ENCODE measurements at places on chromosomes 7 and 10. TPM values are rescaled to one million over a fixed set of nuclear protein-coding genes. Genes with fewer than 3 reads are reported as not detected.

DNA sequence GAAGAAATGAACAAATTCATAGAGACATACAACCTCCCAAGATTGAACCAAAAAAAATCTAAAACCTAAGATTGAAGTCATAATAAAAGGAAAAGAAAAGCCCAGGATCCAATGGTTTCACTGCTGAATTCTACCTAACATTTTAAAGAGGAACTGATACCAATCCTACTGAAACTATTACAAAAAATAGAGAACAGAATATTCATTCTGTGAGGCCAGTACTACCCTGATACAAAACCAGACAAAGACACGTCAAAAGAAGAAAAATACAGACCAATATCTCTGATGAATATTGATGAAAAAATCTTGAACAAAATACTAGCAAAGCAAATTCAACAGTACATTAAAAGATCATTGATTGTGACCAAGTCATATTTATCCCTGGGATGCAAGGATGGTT, 128.5 kb upstream of the STEAP1 start:
- H3K27me3 ChIP-seq, result no peaks in the 10 kb centered on the region
- no peak overlapping the region for H3K27ac ChIP-seq
- no peak for DNase-seq
- no peak overlapping the region for H3K4me3 ChIP-seq
- H3K36me3 ChIP-seq, result no peaks in the 10 kb centered on the region

GRCh38 chr10:104231784-104232612, at the start of gene CFAP43:
Gene CFAP43 (minus strand): TSS chr10:104232364. CDS start chr10:104232246, 118 bp downstream.
- no peaks in the 10 kb centered on the region for H3K27me3 ChIP-seq
- H3K4me3 ChIP-seq, result peak within 1 kb of the TSS; percentile 87
- no peaks in the 10 kb centered on the region for H3K36me3 ChIP-seq
- peak; percentile 94 for DNase-seq

The CDNF gene
- 3.4 TPM for polyA plus RNA-seq

The HNRNPF gene
- 203 TPM for polyA plus RNA-seq

DNA sequence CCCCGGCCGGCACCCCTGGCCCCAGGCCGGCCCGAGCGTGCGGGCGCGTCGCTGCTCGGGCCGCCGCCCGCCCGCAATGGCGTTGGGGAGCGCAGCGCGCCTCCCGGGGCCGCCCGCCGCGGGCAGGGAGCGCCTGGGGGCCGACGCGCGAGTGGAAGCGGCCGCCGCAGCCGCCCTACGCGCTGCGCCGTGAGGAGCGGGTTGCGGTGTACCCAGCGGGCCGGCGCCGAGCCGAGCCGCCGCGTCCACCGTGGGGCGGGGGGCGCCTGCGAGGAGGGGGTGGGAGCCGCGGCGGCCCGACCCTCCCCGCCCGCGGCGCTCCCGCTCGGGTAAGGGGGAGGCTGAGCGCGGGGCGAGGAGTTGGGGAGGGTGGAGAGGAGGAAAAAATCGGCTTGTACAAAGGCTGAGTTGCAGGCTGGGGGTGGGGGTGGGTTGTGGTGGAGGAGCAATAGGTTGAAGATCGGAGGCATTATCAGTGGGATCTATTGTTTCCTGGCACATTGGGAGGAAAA, 473 bp downstream of the PPP1R9A start:
- H3K4me1 ChIP-seq, result no peaks in the 10 kb centered on the region
- no peaks in the 10 kb centered on the region for H3K36me3 ChIP-seq
- peaks cover 4% of the 10 kb centered on the region for H3K27me3 ChIP-seq
- H3K27ac ChIP-seq, result no peak overlapping the region

DNA sequence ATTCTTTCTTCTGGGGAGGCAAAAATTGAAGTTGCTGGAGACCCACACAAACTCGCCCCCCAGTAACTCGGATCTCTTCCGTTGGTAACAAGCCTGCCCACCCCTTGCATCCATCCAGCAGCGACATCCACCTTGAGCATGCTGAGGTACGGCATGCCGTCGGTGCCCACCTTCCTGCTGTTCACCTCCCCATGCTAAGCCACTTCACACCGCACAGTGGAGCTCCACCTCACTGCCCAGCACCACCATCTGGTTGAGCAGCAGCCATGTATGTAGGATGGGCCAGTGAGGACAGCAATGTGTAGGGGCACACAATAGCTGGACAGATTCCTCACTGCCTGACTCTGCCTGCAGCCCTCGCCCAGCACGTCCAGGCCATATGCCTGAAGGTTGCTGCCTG, 138.1 kb upstream of the ZNF92 start:
- H3K4me1 ChIP-seq, result no peaks in the 10 kb centered on the region
- no peaks in the 10 kb centered on the region for H3K36me3 ChIP-seq
- DNase-seq, result no peak
- no peaks in the 10 kb centered on the region for H3K27me3 ChIP-seq

DNA sequence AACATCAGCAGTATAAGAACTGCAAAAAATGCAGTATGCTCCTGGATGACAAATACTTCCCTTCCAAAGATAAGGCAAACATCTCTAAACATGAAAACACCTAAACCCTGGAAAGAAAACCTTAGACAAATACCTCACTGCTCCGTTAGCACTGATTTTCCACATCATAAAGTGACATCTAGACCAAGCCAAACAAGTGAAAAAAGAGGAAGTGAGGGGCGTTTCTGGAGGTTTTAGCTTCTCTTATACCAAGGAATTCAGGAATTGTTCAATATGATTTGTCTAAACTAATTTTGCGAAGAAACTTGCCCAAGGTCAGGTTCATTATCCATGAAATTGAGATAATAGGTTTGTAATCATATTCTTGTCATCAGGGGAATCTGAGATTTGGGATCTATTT, 279.7 kb downstream of the ADRA2A start:
- H3K27me3 ChIP-seq, result no peaks in the 10 kb centered on the region
- no peak overlapping the region for H3K4me3 ChIP-seq
- no peaks in the 10 kb centered on the region for H3K4me1 ChIP-seq
- no peak for DNase-seq
- no peak overlapping the region for H3K27ac ChIP-seq

- no peaks in the 10 kb centered on the region for H3K4me1 ChIP-seq
- no peaks in the 10 kb centered on the region for H3K36me3 ChIP-seq
- H3K27ac ChIP-seq, result no peak overlapping the region
- H3K27me3 ChIP-seq, result no peaks in the 10 kb centered on the region
- no peak overlapping the region for H3K4me3 ChIP-seq
These were observed 580.0 kb downstream of the XPNPEP1 start for GRCh38 chr10:109343293-109343692.

The SPDYE9 gene
- not detected for polyA plus RNA-seq

The AUTS2 gene
- polyA plus RNA-seq, result 2.2 TPM

DNA sequence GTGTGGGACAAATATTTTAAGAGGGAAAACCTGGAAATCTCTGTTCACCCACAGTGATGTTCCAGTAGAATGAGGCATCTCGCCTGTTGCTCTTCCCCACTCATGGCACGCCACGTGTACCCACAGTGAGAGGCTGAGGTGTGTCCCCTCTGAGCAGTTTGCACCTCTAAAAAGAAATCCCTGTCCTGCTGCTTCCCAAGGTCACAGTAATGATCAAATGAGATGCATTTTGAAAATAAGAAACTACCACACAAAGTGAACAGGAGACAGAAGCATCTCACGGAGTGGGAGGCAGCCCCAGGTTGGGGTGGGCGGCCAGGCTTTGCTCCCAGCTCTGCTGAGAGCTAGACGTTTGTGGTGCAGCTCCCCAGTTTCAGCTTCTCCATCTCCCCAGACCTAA, 12.4 kb upstream of the ZNF777 start:
- no peak overlapping the region for H3K4me3 ChIP-seq
- H3K27me3 ChIP-seq, result no peaks in the 10 kb centered on the region
- no peak overlapping the region for H3K27ac ChIP-seq
- DNase-seq, result no peak
- no peaks in the 10 kb centered on the region for H3K4me1 ChIP-seq

- no peak overlapping the region for H3K27ac ChIP-seq
- peaks cover 30% of the 10 kb centered on the region for H3K27me3 ChIP-seq
- no peaks in the 10 kb centered on the region for H3K36me3 ChIP-seq
- no peaks in the 10 kb centered on the region for H3K4me1 ChIP-seq
These were observed 72.0 kb downstream of the PAX2 start for GRCh38 chr10:100817268-100817839.

DNA sequence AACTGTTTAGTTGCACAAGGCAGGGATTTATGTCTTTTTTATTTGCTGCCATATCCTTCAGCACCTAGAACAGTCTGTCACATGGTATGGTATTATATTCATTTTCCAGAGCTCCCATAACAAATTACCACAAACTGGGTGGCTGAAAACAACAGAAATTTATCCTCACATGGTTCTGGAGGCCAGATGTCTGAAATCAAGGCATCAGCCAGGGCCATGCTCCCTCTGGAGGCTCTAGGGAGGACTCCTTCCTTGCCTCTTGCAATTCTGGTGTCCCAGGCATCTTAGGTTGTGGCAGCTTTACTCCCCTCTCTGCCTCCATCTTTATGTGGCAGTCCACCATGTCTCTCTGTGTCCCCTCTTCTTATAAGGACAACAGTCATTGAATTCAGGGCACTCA, 43.1 kb downstream of the MET start:
- peaks cover 11% of the 10 kb centered on the region for H3K4me1 ChIP-seq
- peak; percentile 25 for DNase-seq
- no peaks in the 10 kb centered on the region for H3K27me3 ChIP-seq

The YKT6 gene
- 99.0 TPM for polyA plus RNA-seq

DNA sequence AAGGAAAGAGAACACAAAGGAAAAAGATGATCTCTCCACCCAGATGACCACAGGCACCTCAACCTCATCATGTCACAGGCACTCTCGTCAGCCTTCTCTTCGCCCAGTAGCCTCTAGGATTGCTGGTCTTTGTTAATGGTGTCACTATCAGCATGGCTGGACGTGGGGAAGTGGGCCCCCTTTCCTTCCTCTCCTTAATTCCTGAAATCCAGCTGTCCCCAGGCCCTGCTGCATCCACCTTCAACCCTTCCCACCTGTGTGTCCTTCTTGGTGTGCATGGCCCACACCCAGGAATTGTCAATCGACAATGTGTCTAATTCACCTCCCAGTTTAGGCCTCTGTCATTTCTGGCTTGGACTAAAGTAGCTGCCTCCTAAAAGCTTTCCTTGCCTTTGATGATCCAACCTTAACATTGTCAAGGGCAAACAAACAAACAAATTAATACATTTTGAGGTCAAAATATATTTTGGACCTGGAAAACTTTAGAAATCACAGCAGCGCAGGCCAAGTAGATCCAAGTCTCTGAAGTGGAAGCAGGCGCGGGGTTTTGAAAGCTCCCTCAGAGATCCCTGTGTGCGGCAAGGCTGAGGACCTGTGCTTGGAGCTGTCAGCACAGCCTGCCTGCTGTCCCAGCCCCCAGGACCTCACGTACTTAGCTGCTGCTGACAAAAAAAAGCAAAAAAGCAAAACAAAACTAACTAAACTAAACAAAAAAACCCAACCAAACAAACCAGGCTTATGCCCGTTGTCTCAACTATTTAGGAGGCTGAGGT, 193.3 kb upstream of the LYZL2 start:
- DNase-seq, result no peak
- H3K4me3 ChIP-seq, result no peak overlapping the region
- H3K4me1 ChIP-seq, result peaks cover 25% of the 10 kb centered on the region
- no peaks in the 10 kb centered on the region for H3K36me3 ChIP-seq
- no peak overlapping the region for H3K27ac ChIP-seq
- H3K27me3 ChIP-seq, result no peaks in the 10 kb centered on the region

The TMEM184A gene
- 0.05 TPM for polyA plus RNA-seq

DNA sequence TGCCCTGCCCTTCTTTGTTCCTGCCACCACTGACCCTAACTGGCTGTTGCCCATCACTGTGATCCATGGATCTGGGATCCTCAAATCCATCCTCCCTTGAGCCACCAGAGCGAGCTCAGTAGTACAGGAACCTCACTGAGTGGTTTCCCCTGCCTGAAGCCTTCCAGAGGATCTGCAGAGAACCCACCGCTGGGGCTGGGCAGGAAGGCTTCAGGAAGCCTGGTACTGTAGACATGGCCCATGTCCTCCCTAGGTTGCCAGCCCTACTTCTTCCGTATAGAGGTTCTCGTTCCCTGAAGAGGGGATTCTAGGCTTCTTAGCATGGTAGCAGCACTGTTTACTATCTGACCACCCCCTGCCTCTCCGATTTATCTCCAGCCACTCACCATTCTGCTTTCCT, 687.3 kb upstream of the FOXK1 start:
- no peaks in the 10 kb centered on the region for H3K4me1 ChIP-seq
- H3K27me3 ChIP-seq, result no peaks in the 10 kb centered on the region
- no peaks in the 10 kb centered on the region for H3K36me3 ChIP-seq
- no peak overlapping the region for H3K4me3 ChIP-seq
- H3K27ac ChIP-seq, result no peak overlapping the region

DNA sequence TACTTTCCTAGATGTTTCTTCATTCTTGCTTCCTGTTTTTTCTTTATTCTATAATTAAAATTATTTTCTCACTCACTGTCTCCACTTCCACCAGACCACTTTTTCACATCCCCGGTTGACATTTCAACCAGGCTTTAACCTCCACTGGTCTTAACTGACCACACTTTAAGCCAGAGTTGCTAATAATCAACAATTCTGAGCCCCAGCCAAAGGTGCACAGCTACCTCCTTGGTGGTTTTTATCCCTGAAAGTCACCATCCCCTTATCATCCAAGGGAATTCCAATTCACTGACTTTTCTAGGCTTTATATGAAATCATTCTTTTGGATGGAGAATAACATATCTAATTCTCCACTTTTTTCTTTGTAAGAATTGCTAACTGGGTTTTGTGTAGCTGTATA, 138.9 kb downstream of the FRMD4A start:
- H3K36me3 ChIP-seq, result no peaks in the 10 kb centered on the region
- DNase-seq, result no peak
- H3K4me3 ChIP-seq, result no peak overlapping the region

The CTNNA3 gene
- not detected for polyA plus RNA-seq

The KIAA1549 gene
- 1.5 TPM for polyA plus RNA-seq

- H3K4me3 ChIP-seq, result no peak overlapping the region
- H3K36me3 ChIP-seq, result no peaks in the 10 kb centered on the region
- H3K27me3 ChIP-seq, result no peaks in the 10 kb centered on the region
- H3K27ac ChIP-seq, result no peak overlapping the region
- DNase-seq, result no peak
- H3K4me1 ChIP-seq, result peaks cover 3% of the 10 kb centered on the region
These were observed 153.5 kb upstream of the MTPN start for GRCh38 chr7:136130511-136131303.

The MRLN gene
- not detected for polyA plus RNA-seq

The INHBA gene
- 19.4 TPM for polyA plus RNA-seq

DNA sequence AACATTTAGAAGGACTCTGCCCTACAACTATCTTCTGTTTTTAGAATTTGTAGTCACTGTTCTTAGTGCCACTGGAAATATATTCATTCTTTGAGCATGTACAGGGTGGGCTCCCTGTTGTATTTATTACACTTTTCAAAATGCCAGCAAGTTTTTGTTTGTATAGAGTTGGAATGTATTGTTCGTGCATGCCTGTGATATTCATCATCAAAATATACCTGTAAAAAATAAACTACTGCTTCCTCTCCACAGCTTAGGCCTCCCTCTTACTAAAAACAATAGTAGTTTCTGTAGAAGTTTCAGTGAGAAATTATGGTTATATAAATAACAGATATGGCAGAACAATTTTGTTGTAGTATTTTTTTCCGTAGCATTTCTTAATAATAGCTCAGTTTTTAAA, 61.6 kb downstream of the NHLRC2 start:
- no peak overlapping the region for H3K4me3 ChIP-seq
- no peaks in the 10 kb centered on the region for H3K27me3 ChIP-seq
- no peaks in the 10 kb centered on the region for H3K4me1 ChIP-seq
- H3K27ac ChIP-seq, result no peak overlapping the region
- no peak for DNase-seq
- no peaks in the 10 kb centered on the region for H3K36me3 ChIP-seq

The POLR3A gene
- 11.6 TPM for polyA plus RNA-seq

GRCh38 chr10:110273474-110273873, 31.2 kb downstream of the SMNDC1 start:
- H3K36me3 ChIP-seq, result no peaks in the 10 kb centered on the region
- DNase-seq, result peak; percentile 73
- no peaks in the 10 kb centered on the region for H3K27me3 ChIP-seq

GRCh38 chr7:79332091-79332490, 121.4 kb downstream of the MAGI2 start:
- no peaks in the 10 kb centered on the region for H3K36me3 ChIP-seq
- no peak overlapping the region for H3K4me3 ChIP-seq
- no peak overlapping the region for H3K27ac ChIP-seq
- DNase-seq, result no peak
- H3K27me3 ChIP-seq, result no peaks in the 10 kb centered on the region
